ENCODE measurements at places on chromosomes 12 and 14.

GRCh38 chr12:5070090-5070489 is 26.4 kb downstream of the KCNA5 start:
- no peak for DNase-seq

DNA sequence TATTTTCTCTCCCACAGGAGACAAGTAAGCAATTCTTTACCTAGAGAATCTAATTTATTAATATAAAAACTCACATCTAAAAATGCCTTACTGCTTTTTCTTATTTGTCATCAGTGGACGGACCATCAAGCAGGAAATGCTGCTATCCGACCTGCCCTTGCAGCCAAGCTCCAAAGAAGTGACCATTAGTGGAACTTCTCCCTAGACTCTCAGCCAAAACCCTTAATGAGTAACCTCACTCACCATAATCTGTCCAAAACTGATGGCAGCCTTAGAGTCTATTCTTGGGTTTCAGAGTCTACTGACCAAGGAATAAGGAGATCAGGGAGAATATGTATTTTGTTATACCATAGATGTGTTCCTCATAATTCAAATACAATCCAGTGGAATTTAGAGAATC is 60.9 kb upstream of the CFL2 start:
- DNase-seq, result no peak

DNA sequence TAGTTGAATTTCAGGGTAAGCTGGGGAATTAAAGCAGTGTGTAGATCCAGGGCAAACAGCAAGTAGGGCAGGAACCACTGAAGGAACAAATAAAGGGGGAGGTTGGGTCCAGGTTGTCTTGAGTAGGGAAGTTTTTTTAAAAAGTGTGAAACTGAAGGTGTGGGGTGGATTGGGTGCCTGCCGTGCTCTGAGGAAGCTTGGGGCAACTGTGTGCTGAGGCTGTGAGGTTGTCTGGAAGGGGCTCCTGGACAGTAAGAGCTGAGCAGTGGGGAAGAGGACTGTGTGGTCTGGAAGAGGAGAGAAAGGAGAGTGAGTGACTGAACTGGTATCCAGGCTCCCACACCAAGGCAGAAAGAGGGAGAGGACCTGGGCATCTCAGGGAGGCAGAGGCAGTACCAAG is 10.9 kb upstream of the GPR162 start:
- no peak for DNase-seq

DNA sequence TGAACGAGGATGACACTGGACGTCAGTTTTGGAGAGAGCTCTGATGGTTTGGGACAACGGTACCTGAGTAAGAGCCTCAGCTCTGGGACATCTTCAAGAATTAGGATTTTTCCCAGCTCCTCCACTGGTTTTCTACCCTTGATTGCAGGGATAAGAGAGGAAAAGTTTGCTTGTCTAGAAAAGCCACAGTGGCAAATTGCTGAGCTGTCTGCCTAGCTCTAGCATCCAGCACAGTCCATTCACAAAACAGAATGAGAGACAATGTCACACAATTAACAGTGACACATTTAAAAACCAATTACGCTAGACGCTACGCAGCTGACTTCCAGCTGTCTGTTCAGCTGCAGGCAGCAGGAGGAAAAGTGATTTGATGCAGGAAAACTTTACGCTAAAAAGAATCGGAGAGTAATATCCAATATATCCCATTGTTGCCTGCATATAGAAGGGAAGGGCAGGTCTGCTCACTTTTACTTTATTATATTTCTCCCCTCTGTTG is 168.1 kb upstream of the PRICKLE1 start:
- no peak for DNase-seq

GRCh38 chr14:99602788-99603415 is 1.1 kb downstream of the CCDC85C start:
- DNase-seq, result no peak

DNA sequence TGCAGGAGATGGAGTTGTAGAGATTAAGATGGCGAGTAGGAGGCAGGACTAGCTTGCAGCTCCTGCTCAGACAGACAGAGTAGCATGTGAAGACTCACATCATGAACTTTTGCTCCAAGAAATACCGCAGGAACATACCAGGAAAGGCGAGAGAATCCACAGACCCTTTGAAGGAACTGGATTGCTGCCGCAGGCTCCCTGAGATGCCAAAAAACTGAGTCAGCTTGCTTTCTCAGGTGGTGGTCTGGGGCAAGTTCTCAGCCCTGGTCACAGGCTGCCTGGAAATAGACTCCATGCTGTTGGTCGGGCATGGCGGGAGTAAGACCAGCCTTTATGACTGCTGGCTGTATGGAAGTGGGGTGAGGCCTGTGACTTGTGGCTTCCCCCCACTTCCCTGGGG is 163.6 kb upstream of the NAV3 start:
- no peak for DNase-seq

DNA sequence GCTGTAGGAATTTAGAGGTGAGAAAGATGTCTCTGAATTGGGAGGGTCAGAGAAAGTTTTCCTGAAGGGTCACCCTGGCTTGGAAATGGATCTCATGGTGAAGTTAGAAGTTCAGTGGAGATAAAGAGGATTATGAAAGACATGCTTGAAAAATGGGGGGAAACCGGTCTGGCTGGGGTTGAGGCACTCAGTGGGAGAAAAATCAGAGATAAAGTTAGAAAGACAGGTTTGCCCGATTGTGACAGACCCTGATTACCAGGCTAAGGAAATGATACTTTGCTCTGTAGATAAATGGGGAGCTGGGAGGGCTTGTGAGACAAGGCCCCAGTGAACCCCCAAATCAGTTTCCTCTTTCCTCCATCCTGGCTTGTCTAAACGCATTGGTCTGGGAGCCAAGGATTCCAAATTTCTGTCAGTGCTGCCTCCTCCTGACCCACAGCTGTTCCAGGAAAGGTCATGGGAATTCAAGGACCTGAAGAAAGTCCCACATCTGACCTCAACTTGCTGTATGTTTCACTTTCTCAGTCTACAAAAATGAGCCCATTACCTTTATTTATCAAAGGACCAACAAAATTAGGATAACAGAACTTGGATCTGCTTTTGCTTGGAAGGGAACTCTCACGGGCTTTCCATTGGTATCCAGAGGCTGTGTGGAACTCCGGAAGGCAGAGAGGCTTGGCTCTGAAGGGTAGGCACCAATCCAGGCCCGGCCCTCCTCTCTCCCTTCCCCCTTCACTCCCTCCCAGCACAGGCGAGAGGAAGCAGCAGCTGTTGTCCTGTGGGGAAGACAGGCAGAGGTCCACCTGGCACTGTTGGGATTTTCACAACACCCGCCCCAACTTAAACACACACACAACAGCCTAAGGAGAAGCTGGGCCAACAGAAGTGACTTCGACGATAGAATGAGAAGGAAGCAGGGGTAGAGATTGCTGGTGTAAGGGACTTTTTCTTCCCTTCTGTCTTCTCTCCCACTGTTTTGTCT is 3.4 kb upstream of the RNASE7 start:
- DNase-seq, result peak; percentile 24

GRCh38 chr12:27343255-27344000 is 10.8 kb downstream of the BMAL2 start:
- DNase-seq, result peak; percentile 49

DNA sequence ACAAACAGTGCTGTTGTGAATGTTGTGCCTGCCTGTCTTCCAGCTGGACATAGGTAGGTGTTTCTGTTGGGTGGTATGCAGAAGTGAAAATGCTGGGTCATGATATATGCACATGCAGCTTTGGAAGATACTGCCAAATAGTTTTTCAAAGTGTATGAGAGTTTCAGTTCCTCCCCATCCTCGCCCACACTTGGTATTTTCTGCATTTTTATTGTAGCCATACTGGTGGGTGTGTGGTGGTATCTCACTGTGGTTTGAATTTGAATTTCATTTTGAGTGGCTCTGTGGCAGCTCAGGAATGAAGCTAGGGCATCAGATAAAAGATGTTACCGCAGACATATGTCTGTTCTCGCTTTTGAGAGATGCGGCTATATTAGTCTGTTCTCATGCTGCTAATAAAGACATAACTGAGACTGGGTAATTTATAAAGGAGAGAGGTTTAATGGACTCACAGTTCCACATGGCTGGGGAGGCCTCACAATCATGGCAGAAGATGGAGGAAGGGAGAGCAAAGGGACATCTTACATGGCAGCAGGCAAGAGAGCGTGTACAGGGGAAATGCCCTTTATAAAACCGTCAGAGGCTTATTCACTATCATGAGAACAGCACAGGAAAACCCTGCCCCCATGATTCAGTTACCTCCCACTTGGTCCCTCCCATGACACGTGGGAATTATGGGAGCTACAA is 183.1 kb downstream of the CAND1 start:
- DNase-seq, result no peak

DNA sequence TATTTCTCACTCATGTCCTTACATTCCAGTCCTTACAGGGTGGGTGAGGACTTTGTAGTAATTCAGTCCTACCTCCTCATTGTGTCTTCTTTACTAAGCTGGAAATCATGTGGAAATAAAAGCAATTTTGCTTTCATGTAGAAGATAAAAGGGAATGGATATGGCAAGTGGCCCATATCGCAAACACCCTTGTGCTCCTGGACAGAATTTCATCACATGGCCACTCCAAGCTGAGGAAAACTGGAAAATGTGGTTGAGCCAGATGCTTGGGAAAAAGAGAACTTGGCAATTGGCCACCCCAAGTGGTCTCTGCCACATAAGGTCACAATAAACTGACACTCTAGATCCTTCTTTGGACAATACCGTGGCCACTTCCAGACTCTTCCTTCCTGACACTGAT is 64.2 kb upstream of the IFNG-AS1 start:
- DNase-seq, result no peak

DNA sequence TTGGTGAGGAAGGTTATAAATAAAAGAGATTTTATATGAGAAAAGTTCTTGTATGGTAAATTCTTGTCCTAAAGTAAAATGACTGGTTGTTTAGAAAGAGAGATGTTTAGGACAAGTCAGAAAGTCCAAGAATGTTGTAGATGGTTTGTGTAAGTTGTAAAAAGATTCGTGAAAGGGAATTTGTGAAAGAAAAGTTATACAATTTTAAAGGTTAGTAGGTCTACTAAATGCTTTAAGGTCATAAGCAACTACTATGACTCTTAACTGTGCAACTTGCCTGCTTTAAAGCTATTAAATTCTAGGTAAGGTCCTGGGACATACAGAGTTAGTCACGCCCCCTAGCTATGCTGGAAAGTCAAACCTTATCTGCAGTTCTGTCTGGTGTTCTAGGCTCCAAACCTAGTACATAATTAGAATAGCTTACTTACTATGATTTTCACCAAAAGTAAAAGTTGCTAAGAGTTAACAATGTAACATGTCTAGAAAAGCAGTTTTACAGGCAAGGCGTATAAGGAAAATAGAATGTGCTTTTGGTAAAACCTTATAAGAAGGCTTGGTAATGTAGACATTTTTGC is 11.2 kb upstream of the DHRS2 start:
- no peak for DNase-seq

DNA sequence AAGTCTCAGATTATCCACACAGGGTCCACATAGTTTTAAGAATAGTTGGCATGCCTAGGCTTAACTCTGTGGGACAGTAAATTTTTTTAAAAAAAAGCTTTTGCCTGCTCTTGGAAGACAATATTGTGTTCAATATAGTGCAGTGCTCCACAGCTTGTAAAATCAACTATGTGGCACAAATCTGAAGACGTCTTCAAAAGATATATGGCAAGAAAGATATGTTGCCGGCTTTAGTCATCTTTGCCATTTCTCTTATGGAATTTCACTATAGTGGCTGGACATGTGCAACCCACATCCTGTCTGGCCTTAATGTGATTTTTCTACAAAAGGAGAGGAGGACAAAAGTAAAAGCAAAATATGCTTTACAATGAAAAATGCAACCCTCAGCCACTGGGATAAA is 90.5 kb downstream of the MGST1 start:
- no peak for DNase-seq

DNA sequence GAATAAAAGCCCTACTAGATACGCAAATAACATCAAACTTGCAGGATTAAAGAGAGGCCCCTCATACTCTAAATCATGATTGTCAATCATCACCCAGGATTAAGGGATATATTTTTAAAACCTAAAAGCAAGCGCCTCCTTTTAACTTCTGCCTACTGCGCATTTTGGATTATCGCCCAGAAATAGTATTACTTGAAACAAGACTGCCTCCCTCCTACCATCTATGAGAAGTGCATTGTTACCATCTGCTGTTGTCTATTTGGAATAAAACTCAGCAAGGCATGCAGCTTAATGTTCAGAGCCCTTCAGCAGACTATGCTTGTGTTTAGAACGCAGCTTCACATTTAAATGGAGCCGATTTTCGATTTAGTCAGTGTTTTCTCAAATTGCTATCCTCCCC is 79.6 kb downstream of the EXOC5 start:
- peak; percentile 10 for DNase-seq

- DNase-seq, result no peak
Observed at GRCh38 chr12:68367116-68367515, 35.0 kb upstream of the MDM1 start.

- no peak for DNase-seq
Observed at GRCh38 chr12:48514728-48515127, 10.7 kb upstream of the OR8S1 start.

- DNase-seq, result no peak
Observed at GRCh38 chr12:132140501-132140900, 3.6 kb downstream of the DDX51 start.

DNA sequence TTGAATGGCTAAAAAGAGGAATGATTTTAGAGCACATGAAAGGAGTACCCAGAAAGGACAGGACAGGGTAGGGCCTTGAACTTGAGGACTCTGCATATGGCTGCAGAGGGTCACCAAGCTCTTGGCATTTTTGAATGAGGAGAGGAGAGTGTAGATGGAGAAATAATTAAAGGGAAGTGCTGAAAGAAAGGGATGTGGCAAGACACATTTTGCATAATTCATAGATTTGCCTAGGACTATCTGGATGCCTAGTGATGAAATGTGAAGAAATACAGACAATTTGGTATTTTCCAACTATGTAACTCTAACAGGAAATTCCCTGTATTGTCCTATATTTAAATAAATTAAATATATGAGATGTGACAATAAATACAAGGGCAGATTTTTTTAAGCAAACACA is 27.5 kb upstream of the MDM1 start:
- no peak for DNase-seq

DNA sequence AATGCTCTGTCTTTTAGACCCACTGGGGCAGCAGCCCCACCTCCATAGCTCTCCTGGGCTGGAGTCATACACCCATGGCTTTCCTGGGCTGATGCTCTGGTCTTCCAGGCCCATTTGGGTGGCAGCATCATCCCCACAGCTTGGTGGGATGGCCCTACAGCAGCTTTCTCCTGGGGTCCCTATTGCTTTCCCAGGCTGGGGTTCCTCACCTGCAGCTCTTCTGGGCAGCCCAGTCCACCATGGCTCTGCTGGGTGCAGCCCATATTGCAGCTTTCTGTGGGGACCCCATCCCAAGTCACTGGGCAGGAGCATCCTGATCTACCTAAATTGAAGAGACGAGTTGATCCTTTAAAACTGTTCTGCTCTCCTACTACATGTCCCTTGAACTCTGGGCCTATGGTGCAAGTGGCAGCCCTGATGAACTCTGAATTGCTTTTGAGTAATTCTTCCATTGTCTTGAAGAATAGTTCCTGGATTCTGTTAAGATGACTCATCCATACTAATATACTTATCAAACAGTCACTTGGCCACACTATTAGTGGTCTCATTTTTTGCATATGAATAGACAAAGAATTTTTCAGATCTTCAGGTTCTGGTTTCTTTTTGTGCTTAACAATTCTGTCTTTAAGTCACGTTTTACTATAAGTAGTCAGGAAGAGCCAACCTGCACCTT is 390.1 kb downstream of the DPF3 start:
- no peak for DNase-seq

All from GM04504 (cell line).